Activated CD8-positive, alpha-beta memory T cell treated with anti-CD3 and anti-CD28 coated beads for 48 hours (primary cell): ENCODE measurements at places on chromosomes 11 and 22.

GRCh38 chr11:94926271-94926625, 47.1 kb downstream of the CWC15 start:
- no peak for DNase-seq

DNA sequence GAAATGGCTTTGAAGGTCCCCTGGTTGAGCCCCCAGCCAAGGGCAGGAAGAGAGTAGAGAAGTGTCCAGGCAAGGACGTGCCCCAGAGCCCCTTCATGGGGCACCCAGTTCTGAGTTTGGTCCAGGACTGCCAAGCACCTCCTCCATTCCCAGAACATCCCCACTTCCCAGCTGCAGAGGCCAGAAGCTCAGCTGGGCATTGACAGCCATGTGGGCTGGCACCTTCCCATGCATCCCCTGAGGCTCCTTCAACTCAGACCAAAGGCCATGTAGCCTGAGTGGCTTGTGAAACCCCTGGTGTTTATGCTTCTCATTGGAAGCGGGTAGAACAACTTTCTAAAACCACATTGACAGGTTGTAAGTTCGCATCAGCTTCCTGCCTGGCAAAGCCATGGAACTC, 789.6 kb downstream of the TBC1D22A start:
- DNase-seq, result no peak

DNA sequence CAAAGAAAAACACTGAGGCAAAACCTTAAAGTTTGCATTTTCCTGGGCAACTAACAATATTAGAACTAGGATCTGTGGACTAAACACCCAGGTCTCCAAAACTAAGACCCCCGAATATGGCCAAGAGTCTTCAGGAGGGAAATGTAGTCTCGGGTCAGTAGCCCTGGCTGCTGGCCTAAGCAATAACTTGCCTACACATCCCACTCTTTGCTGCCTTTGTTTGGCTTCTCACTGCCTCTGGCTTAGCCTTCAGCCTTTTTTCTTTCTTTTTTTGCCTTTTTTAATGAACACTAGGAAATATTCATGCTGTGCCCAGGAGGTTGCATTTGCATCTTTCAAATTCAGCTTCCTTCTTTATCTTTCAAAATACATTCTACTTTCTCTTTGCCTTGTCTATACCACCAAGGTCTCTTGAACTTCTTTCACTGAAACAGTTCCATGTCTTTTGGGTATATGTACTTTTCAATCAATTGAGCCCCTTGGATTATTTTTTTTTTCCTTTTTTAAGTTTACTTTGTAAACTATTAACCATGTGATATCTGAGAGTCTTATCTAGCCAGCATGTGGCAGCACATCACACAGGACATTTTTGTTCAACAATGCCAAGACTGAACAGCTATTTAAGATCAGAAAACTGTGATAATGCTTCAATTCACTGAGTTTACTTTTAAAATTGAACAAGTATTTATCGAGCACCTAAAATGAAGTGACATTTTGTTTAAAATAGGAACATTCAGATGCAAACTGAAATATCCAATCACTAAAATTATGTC, 165.0 kb upstream of the TRPC6 start:
- DNase-seq, result no peak

GRCh38 chr11:6402561-6402981, 12.3 kb downstream of the SMPD1 start:
- no peak for DNase-seq
